ENCODE measurements at places on chromosomes 4 and X. TPM values are rescaled to one million over a fixed set of nuclear protein-coding genes. Genes with fewer than 3 reads are reported as not detected.
A peak's percentile ranks its signal among the peaks of the same experiment; 100 is the strongest.

GRCh38 chr4:114922592-114922933 is 190.9 kb downstream of the NDST4 start:
- DNase-seq, result no peak

TIMM8A gene
- total RNA-seq, result 20.8 TPM

DNA sequence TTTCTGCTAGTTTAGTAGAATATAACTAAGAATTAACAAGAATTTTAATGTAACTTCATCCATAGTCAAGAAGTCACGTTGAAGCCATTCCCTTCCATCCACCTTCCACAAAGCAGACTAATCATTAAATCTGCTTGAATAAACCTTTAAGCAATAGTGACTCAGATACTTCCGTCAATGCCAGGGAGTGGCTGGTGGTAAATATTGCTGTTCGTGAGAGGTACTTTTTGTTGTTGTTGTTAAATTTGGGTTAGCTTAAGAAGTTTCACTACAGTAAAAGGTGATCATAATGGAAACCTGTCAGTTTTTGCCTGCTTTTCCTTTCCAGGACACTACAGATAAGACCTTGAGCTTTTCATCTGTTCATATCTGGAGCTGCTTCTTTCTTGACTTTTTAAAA is 316.3 kb downstream of the TMA16 start:
- DNase-seq, result no peak

SOD3 gene
- 63.4 TPM for total RNA-seq

- no peak for DNase-seq
Measured at GRCh38 chr4:132958457-132959263, 190.4 kb upstream of the PCDH10 start.

CHRDL1 gene
- total RNA-seq, result 3.2 TPM

DNA sequence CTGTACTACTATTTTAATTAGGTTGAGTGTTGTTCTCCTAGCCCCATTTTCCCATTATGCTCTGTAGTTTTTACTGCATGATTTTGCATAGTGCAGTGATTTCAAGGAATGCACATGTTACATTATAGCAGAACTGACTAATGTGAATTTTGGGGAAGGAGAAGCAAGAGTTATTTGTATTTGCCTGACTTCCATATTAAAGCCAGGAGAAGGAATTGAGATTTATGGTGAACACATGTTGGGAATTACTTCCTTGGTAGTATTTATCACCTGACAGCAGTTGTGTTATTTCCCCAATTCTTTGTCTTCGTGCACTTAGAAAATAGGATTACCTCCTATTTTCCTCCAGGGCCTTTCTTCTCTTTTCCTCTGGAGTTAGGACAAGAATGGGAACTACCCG is 3.2 kb downstream of the TMEM144 start:
- no peak for DNase-seq

DNA sequence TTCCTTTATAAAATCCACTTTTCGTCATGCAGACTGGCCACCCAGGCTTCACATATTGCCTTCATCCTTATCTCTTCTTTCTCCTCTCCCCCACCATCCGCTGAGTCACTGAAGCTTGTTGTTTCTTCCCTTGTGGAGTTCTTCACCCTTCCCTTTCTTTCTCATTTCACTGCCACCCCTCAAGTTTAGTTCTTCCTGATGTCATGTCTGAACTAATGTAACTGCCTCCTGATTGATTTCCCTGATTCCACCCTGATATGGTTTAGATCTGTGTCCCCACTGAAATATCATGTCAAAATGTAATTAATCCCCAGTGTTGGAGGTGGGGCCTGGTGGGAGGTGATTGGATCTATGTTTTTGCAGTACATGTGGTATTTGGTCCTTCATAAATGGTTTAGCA is 151.4 kb downstream of the CPEB2 start:
- DNase-seq, result no peak

DNA sequence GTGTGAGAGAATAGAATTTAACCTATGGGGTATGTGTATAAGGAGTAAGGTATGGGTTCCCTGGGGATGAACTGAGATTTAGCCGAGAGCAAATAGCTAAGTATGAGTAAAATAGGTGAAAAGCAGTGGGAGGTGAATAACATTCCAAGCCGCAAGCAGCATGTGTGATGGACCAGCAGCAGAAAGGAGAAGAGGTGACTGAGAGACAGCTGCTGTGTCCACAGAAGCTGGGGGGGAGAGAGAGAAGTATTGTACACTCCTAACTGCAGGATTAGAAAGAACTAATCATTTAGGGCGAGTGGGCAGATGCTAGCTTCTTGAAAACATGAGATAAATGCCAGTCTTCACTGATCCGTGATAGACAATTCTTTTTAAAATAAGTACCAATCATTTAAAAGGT is 296.0 kb downstream of the KLHL4 start:
- no peak for DNase-seq

ABLIM2 gene
- total RNA-seq, result 24.9 TPM

- DNase-seq, result no peak
Measured at GRCh38 chr4:125772680-125773079, 457.9 kb downstream of the FAT4 start.

CYLC1 gene
- not detected for total RNA-seq

MTNR1A gene
- not detected for total RNA-seq

DNA sequence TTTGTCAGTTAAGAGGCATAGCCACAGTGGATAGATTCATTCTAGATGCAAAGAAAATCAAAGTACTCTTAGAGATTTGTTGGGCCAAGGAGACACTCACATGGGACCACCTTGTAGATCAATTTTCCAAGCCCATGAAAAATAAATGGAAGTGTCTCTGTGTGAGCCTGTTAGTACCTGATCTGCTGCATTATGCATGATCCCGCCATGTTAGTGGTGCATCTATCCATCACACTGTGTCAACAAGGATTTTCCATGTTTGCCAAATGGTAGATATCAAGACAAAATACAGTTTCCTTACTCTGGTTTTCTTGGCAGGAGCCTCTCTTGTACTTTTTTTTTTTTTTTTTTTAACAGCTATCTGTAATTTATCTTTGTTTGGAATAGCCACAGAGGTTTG is 112.4 kb downstream of the EGF start:
- no peak for DNase-seq

- no peak for DNase-seq
Measured at GRCh38 chr4:20288846-20289512, 37.3 kb downstream of the SLIT2 start.

ZXDB gene
- 5.1 TPM for total RNA-seq

STBD1 gene
- 29.4 TPM for total RNA-seq

GRCh38 chr4:2259036-2259540 is 2.8 kb downstream of the MXD4 start:
- peak; percentile 64 for DNase-seq

SSX3 gene
- not detected for total RNA-seq

- DNase-seq, result no peak
Measured at GRCh38 chr4:145881989-145882388, 56.6 kb downstream of the ZNF827 start.

AMMECR1 gene
- total RNA-seq, result 1.1 TPM

DNA sequence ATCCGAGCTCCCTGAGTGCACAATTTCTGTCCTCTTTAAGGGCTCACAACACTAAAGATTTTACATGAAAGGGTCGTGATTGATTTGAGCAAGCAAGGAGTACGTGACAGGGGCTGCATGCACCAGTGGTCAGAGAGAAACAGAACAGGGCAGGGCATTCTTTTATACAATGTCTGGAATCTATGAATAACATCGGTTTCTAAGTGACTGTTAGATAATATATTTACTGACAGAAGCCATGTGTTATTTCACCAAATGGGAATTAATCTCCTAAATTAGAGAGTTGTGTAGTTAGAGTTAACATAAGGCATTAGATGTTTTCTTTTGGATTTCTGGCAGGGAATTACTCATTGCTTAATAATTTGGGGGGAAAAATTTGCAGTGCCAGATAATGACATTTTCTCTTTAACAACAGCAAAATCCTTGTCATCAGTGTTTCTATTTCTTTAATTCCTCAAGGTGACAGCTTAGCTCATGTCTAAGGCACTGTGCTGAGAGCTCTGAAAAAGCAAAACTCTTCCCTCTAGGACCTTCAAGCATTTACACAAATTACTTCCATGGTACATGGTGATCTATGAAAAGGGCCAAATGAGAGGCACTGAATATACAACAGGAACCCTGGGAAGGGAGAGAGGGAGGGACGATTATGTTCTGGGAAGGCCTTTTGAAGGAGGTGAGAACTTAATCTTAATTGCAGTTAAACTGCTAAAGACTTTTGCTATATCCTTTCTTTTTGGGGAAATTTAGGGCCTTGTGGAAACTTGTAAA is 145.0 kb downstream of the RTL3 start:
- no peak for DNase-seq

GRCh38 chr4:85854546-85854945 is 379.6 kb downstream of the ARHGAP24 start:
- no peak for DNase-seq

CYSLTR1 gene
- 0.92 TPM for total RNA-seq

GRCh38 chr4:74667944-74668343 is 126.4 kb downstream of the BTC start:
- DNase-seq, result no peak

GRIA3 gene
- 0.73 TPM for total RNA-seq

DNA sequence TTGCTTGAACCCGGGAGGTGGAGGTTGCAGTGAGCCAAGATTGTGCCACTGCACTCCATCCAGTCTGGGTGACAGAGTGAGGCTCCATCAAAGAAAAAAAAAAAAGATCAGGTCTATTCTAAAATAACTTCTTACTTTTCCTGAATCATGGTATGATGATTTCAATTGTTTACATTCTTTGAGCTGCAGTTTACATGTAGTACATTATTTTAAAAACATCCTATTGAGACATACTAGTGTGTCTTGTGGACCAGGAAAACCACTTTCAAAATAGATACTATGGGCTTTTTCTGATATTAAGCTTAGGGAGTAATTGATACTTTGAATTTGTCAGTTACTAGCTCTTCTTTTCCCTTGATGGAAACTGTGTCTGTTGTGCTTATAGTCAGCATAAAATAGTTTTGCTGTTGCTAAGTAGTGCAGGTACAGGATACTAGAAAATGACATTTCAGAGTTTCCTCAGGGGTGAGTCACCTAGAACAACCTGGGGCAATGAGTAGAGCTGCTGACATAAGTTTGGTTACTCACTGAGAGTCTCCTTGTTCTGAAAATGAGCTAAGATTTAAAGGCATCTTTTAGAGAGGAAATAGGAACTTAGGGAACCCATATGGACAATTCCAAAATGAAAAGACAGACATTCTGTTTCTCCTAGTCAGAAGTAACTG is 53.2 kb upstream of the C4orf54 start:
- no peak for DNase-seq

Data from Right ventricle myocardium inferior (tissue), 1 donor.